Omental fat pad (tissue), 4 donors: ENCODE measurements at places on chromosomes 2 and 18.

DNA sequence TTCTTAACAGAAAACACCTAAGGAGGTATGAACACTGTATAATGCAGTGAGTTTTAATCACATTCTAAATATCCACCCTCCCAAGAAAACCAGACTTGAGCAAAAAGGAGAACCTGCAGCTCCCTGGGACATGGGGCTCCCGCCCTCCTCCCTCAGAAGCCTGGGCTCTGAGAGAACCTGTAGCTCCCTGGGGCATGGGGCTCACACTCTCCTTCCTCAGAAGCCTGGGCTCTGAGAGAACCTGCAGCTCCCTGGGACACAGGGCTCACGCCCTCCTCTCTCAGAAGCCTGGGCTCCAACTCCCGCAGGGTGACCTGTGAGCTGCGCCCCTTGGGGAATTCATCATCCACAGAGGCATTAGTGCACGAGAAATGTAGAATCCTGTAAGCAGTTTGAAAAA lies 222.9 kb downstream of the SNTG2 start:
- no peak for DNase-seq

DNA sequence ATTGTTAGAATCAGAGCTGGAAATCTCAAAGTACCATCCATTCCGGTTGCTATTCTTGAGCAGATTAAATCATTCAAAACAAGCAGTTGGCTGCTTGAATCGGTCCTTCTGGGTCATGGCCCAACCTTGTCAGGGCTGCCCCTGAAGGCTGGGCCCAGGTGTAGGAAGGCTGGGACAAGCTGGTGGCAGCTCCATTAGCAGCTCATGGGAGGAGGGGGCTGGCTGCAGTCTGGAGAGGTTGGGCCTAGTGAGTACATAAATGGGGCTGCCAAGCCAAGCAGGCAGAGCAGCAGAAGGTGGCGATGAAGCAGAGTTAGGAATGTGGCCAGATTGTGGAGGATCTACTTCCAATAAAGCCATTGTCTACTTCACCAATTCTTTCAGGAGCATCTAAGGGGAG lies 81.4 kb downstream of the ADCYAP1 start:
- no peak for DNase-seq

DNA sequence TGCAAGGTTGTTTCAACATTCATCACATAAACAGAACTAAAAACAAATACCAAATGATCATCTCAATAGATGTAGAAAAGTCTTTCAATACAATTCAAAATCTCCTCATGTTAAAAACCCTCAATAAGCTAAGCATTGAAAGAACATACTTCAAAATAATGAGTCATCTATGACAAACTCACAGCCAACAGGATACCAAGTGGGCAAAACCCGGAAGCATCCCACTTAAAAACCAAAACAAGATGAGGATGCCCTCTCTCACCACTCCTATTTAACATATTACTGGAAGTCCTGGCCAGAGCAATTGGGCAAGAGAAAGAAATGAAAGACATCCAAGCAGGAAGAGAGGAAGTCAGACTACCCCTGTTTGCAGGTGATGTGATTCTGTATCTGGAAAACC lies 992.2 kb upstream of the PIK3C3 start:
- DNase-seq: no peak

- DNase-seq: no peak
Observed at GRCh38 chr2:33378556-33379210, 97.8 kb upstream of the RASGRP3 start.

DNA sequence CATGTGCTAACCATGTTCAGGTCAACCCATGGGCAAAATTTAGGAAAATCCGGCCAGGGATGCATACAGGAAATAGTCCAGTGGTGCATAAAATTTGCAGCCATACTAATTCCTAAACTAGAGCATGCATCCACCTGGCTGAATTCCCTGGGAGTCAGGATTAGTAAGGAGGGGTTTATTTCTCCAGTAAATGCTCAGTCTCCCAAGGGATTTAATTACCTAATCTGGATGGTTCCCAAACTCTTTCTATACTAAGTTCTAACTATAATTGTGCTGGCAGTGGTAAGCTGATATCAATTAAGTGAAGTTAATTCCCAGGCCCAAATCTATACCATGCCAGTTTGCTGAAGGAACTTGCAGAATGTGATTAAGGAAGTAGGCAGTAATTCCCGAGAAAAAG lies 26.2 kb upstream of the EVA1A start:
- no peak for DNase-seq

DNA sequence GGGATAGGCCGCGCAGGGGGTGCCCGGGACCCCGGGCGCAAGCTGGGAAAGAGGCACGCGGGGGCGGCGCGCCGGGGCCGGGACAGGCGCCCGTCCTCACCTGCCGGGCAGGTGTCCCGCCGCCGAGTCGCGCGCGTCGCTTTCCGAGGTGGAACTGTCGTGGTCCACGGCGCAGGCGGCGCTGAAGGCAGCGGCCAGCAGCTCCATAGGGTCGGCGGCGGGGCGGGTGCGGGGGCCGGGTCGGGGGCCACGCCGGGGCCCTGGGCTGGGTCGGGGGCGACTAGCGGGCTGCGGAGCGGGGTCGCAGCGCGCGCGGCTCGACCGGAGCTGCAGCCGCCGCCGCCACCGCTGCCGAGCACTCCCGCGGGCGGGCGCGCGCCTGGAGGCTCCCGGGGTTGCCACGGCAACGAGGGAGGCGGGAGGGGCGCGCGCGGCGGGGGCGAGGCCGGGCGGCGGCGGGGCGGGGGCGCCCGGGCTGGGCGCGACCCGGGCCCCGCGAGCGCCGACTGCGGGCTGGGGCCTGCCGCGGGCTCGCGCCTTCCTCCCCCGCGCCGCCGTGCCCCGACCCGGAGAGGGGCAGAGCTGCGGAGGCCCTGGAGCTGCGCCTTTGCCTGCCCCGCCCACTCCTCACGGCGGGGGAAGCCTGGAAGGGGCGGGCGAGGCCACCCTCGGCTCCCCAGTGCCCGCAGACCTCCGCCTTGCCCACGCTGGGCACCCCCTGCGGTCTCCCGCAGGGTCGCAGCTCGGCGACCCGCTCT lies 57.9 kb downstream of the SNORC start:
- no peak for DNase-seq

GRCh38 chr2:110790907-110791306 lies 58.5 kb downstream of the ACOXL start:
- DNase-seq: no peak

- DNase-seq: no peak
Observed at GRCh38 chr18:22169889-22170420, 566 bp downstream of the GATA6 start.

DNA sequence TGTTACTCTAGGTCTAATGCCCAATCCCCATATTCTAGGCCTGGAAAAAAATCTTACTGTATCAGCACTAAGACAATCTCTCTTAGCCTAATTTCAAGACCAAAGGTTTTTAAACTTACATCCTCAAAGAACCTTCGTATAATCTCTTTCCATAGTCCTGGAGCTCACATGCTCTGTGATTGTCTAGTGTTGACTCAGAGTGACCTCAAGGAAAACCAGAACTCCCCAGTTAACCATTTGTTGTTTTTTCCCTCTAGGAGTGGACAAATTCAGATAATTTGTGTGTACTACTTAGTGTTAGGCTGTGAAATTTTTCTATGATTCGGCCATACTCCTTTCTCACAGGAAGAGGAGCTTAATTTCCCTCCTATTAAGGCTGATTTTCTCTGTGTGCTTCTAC lies 536.1 kb downstream of the SLC4A3 start:
- DNase-seq: no peak

- DNase-seq: no peak
Observed at GRCh38 chr2:151849413-151850010, 21.3 kb upstream of the ARL5A start.

- DNase-seq: no peak
Observed at GRCh38 chr18:11163665-11164064, 14.3 kb upstream of the PIEZO2 start.

GRCh38 chr2:46390036-46390435 lies 89.3 kb upstream of the TMEM247 start:
- DNase-seq: no peak

GRCh38 chr2:53600815-53601214 lies 166.8 kb upstream of the CHAC2 start:
- DNase-seq: no peak

- no peak for DNase-seq
Observed at GRCh38 chr2:127193967-127194280, 26.2 kb downstream of the CYP27C1 start.

DNA sequence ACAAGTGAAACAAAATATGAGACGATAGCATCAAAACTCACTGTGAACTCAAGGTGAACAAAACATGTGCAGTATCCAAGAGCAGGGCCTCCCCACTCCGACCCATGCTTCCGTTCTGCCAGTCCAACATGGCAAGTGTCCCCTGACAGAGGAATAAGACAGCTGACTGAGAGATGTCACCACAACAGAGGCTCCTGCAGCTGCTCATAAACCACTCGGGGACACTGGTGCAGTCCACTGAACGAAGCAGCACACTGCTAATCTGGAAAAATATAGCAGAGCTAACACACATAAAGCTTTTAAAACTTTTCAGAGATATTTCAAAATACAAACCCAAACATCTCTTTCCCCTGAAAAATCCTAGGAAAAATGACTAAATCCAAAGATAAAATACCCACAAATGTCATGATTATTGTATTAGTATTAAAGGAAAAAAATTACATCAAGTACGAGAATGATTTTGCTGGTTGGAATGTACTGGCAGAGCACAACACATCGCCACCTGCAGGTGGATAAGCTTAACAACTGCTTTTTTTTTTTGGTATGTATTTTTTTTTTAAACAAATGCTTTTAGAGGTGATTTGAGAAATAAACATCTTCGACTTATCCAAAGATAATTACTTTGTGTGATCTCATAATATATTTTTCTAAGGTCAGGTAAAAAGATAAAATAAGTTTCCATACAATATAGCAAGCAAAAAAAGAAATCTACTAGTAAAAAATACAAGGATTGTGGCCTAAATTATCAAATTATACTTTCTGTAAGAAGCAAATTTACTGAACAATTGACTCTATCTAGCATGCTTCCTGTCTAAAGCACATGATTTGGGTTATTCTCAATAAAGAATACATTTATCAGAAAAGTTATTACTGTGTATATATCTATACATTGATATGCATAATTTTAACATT lies 18.6 kb downstream of the THADA start:
- no peak for DNase-seq

- no peak for DNase-seq
Observed at GRCh38 chr2:10430886-10431622, 17.1 kb downstream of the ODC1 start.

- no peak for DNase-seq
Observed at GRCh38 chr18:2511451-2511850, 59.9 kb downstream of the METTL4 start.

GRCh38 chr2:78832481-78832880 lies 193.0 kb upstream of the REG3G start:
- DNase-seq: no peak

DNA sequence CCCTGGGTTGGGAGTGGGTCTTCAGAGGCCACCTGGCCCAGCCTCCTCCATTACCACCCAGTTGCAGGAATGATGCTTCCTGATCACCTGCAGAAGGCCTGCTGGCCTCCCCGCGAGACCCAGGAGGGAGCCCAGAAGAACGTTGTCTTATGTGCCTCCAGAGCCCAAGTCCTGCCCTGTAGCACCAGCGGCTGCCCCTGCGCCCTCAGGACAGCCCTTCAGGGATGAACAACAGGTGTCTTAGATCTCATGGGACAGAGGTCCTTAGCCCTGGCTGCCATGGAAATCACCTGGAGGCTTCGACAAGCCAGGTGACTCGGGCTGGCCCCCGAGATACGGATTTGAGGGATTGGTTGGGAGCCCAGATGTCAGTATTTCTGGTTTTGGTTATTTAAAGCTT lies 278.8 kb downstream of the CELF4 start:
- DNase-seq: no peak

DNA sequence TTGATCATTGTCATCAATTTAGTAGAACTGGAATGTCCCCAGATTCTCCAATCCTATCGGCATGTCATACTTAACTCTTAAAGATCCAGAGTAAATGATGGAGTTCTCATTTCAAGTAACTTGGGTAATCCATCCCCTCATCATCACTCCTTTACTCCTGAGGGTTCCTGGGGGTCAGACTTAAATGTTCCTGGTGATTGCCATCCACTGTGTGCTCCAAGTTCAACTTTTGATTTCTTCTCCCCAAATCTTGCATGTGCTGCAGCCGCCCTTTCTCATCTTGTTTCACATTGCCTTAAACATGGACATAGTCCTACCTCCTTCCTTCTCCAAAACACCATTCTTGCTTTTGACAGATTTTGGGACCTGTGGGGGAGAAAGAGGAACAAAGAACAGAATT lies 43.2 kb downstream of the HNMT start:
- no peak for DNase-seq

- DNase-seq: no peak
Observed at GRCh38 chr2:183186296-183186695, 62.1 kb downstream of the NUP35 start.

- DNase-seq: no peak
Observed at GRCh38 chr2:227826019-227826521, 12.4 kb downstream of the CCL20 start.

GRCh38 chr18:22624176-22624575 lies 206.5 kb upstream of the CTAGE1 start:
- DNase-seq: no peak

DNA sequence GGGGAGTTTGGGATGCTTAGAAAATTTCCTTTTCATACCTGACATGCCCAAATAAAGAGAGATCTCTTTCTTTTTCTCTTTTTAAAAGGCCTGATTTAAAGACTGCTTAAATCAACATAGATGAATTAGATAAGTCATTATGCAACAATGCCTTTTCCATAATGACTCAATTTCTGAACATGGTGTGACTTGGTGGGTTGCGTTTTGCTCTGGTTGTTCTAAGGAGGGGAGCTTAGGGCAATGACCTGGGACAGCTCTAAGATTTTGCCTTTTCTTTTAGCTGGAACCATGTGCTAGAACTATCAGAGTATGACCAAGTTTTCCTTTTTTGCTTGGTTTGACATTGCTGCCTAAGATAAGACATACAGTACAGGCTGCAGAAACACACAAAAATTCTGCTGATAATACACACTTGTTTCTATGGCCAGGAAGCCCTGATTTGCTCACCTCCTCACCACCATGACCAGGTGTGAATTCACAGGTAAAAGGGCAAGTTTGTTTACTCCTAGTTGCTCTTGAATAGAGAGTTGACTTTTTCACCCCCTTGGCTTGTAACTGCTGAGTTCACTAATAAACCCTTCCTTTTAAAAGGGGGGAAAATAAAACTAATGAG lies 58.1 kb upstream of the IL1RL1 start:
- DNase-seq: no peak

GRCh38 chr2:80255918-80256781 lies 48.4 kb downstream of the LRRTM1 start:
- no peak for DNase-seq

GRCh38 chr2:218306184-218306920 lies 14.0 kb upstream of the TMBIM1 start:
- DNase-seq: no peak

- DNase-seq: no peak
Observed at GRCh38 chr2:45844796-45845457, 193.5 kb downstream of the PRKCE start.

- no peak for DNase-seq
Observed at GRCh38 chr2:156653675-156654074, 217.5 kb downstream of the GPD2 start.

DNA sequence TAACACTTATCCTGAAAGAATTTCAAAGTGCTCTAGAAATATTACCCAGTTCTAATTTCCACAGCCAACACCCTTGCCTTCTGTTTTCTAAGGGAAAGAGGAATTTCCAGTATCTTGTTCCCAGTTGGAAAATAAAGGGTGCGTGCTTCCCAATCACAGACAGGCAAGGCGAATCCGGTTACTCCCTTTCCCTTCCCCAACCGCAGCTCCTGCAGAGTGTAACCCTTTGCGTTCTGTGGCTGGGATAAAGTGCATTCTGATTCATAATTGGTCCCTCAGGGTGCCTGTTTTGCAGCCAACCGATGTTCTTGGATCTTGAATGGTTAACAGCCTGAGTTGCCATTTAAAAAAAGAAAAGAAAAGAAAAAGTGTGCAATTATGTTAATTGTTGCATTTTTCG lies 40.6 kb upstream of the PGAP1 start:
- no peak for DNase-seq
